SJSA1 (cell line): ENCODE measurements at places on chromosomes 16 and 17.
A peak's percentile ranks its signal among the peaks of the same experiment; 100 is the strongest.

GRCh38 chr16:14335297-14335696 lies 264.2 kb downstream of the MRTFB start:
- DNase-seq, result no peak

DNA sequence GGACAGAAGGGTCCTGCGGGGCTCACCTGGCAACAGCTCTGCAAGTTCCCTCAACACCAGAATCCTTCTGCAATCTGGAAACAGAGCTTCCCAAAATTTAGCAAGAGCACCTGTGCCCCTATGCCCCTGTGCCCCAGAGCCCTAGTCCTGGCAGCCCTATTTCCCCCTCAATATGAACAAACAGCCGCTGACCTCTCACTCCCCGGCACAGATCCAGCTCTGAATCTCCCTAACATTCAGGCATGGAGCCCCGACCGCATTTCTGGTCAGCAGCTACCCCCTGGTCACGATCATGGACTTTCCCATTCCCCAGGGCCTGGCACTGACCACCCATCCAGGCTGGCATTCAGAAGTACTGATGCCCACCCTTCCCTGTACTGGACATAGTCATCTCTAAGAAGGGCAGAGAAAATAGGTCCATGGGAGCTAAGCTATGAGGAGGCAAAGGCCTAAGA lies 110.8 kb upstream of the SMURF2 start:
- no peak for DNase-seq

DNA sequence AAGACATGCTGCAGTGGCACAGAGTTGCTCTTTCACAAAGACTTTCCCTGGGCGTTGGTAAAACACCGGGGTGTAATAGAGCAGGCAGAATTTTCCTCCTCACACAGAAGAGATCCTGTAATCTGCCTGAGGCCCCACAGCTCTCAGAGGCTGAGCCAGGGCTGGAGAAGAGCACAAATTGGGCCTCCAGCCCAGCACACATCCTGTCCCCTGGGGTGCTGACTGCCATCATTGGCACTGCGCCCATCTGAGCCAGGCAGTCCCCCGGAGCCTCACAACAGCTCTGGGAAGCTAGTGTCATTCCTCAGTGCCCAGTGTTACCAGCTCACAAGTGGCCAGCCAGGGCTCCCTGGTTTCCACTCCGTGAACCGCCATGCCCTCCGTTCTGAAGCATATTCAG lies 119.4 kb downstream of the SOCS1 start:
- peak; percentile 63 for DNase-seq

DNA sequence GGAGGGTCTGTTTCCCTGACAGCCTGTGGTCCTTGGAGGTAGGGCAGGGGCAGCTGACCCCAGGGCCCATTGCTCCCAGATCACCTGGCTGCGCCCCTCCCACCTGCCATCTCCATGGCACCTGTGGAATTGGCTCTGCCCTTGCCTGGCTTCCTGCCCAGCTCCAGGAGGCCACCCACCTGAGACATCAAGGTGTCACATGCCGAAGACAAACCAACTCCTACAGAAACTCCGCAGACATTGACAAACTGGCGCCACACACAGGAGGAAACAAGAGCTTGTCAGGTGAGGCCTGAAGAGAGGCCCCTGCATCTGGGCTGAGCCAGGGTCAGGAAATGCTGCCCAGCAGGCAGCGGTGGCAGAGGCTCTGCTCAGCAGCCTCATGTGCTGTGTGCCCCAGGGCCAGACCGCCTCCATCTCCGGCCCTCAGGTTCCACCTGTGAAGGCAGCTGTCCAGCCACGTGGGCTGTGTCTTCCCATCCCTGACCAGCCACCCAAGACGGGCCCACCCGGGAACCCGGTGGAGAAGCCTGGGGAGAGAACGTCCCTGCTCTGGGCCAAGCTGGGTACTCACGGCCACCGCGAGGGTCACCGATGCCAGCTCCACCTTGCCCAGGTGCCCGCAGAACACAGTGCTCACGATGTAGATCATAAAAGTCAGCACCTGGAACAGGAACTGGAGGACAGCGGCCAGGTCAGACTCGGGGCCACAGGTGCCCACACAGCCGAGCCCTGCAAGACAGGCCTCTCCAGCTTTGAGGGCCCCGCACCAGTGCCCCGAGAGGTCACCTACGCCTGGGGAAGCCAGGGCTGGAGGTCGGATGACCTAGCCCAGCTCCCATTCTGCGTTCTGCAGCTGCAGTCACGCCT lies 1.6 kb downstream of the SLC47A2 start:
- DNase-seq, result no peak

DNA sequence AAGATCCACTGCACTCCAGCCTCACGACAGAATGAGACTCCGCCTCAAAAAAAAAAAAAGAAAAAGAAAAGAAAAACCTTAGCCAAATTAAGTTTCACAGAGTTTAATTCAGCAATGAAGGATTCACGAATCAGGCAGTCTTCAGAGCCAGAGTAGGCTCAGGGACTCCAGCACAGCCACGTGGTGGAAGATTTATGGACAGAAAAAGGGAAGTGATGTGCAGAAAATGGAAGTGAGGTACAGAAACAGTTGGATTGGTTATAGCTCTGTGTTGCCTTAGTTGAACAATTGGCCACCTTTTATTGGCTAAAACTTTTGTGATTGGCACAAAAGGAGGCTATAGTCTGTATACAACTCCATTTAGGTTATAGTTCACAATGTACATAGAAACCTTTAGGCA lies 256.6 kb downstream of the HS3ST3B1 start:
- no peak for DNase-seq

GRCh38 chr17:72618001-72618509 lies 474.4 kb downstream of the SLC39A11 start:
- no peak for DNase-seq

- no peak for DNase-seq
These were observed 10.5 kb upstream of the TEKT3 start for GRCh38 chr17:15351925-15352324.
